Type B pancreatic cell (in vitro differentiated cells): ENCODE measurements at places on chromosomes 1 and 21.

- DNase-seq = no peak
Measured at GRCh38 chr21:42056996-42057689, 14.0 kb upstream of the UMODL1 start.

DNA sequence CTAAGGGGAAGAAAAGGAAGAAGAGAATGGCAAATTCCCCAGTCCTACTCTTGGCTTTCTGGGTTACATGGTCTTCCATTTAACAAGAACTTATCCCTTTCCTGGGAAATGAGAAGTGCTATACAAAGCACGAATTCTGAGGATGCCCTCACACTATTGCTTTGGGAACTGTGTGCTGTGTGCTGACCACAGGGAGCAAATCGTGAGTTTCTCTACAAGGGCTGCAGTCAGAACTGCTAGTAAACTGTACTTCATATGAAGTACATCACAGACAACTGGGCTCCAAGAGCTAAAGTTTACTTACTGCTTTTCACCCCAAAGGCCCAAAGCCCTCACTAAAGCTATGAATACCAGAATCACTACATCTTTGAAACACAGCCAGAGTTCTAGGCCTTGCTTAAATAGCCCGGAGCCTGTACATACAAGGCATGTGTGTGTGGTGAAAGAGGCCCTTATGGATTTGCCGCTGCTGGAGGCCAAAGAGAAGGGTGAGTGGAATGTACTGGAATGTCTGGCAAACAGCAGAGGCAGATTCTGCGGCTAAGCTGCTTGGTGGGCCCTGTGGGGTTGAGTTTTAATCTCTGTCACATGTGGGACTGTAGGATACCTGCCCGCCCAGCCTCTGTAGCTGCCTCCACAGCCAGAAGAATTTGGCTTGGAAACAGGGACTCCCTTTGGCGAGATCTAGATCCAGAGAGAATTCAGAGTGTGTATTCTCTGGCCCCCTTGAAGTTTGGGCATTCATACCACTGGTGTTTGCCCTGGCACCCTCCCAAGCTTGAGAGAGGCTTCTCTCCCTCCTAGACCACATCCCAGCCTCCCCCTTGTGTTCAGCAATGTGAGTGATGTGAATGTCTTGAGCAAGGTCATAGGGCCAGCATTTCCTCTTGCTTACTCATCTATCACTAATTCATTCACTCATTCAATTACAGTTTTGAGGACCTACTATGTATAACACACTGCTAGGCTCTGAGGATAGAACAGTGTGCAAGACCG lies 21.9 kb upstream of the TRIM67 start:
- DNase-seq = no peak

DNA sequence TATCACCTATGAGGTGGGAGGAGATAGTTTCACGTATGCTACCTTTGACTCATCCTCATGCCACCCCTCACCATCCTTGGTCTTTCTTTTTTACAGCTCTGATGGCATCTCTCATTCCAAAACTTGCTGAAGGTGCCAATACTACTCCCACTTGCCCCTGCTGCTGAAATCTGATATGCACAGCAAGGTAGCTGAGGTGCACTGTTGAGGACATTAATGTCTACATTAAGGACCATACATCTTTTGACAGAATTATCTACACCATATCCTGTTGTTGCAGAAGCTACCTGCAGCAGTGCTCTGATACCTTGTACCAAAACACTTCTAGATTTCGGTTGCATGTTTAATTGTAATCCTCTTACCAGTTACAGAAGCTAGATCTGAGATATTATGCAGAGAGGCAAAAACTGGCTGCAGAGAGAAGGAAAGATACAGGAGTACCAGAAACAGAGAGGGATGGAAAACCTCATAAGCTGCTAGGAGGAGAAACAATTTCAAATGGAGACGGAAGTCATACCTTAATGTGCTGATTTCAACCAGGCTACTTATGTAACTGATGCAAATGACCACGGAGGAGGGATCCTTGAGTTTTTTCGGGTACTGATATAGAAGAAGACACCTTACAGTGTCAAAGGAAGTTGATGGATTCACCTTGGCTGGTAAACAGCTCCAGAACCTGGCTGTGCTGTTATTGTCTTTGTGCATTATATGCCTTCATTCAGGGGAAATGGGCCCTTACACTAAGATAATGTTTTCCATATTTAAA lies 19.3 kb upstream of the PTPRC start:
- DNase-seq = no peak

- DNase-seq = no peak
Measured at GRCh38 chr21:23853796-23854379, 1753.4 kb downstream of the MRPL39 start.

DNA sequence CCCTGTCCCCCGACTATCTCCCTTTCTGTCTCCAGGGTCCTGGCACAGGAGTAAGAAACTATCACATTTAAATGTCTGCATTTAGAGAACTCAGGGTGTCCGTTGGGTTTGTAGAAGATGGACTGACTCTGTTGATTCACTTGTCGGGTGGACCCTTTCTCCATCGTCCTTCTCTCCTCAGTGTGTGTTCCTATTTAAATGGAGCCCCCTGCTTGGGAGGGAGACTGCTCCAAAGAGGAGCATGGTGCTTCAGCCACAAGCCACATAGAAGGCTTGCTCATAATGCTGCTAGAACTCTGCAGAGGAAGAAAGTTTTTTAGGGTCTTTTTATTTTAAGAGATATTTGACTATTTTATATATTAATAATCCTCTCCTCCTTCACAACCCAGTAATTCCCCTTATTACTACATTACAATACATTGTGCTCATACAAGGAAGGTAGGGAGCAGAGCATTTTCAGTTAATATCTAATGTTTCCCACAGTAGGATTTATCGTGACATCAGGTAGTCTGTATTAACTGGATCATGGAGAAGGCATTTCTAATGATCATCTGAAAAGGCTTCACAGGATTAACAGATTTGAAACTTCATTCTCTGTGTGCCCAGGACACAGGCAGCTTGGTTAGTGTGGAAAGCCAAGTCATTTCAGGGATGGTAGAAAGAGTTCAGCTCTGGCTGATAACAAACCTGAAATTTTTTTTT lies 13.8 kb downstream of the FGGY start:
- no peak for DNase-seq

DNA sequence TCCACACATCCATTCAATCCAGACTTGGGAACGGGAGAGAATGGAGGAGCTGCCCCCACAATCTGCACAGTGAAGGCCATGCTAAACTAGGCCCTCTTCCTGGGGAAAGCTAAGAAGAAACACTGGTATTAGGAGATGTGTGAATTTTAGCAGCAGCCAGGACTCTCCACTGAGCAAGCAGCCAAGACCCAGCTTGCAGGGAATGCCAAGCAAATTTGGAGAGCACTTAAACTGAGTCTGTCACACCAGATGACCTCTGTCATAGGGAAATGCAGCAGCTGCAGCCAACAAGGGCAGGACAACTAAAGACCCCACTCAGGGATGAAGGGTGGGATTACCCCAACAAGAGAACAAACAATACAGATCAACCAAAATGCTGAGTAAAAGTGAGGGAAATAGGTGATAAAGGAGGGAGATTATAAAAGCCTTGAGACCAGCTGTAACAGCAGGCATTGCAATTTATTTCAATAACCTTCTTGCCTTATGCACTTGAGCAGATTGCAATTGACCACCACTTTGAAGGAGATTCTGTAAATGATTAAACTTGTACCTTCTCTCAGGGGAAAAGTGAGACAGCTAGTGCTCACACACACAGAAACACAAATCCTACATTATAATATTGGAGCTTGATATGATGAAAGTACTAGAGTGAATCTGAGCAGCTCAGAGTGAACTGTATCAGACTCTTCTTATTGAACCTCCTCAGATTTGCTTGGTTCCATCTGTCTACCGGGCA lies 2.5 kb upstream of the CLCA1 start:
- DNase-seq = no peak

GRCh38 chr21:34992736-34993398 lies 56.2 kb downstream of the RUNX1 start:
- no peak for DNase-seq

DNA sequence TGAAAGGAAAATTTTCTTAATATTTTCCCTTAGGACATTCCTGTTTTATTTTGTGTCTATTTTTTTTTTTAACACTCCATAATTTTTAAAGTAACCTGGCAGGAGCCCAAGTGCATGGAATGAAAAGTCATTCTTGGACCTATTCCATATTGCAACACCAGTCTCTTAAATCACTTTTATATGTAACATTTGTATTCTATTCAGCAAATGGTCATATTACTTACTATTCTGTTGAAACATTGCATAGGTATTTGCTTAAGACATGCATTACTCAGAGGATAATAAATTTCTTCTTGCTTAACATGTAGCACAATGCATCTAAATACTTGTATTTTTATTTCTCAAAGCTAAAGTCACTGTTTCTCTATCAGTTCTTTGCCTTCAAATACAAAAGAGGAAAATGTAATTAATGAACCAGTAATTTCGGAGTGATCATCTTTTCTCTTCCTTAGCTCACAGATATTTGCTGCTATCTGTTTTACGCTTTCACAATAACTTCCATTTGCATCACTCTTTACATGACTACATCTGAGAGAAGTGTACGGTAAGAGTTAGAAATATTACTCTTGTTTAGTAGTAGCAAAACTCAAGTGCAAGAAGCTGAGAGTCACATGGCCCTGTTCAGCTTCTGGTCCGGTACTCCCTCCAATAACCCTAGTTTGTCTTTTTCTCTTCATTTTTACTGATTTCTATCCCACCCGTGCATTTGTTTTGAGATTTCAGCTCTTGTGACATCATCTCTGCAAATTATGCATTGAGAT lies 394.8 kb downstream of the USP25 start:
- DNase-seq = no peak
